ENCODE measurements at places on chromosomes 12 and 14. TPM values are rescaled to one million over a fixed set of nuclear protein-coding genes. Genes with fewer than 3 reads are reported as not detected.

DNA sequence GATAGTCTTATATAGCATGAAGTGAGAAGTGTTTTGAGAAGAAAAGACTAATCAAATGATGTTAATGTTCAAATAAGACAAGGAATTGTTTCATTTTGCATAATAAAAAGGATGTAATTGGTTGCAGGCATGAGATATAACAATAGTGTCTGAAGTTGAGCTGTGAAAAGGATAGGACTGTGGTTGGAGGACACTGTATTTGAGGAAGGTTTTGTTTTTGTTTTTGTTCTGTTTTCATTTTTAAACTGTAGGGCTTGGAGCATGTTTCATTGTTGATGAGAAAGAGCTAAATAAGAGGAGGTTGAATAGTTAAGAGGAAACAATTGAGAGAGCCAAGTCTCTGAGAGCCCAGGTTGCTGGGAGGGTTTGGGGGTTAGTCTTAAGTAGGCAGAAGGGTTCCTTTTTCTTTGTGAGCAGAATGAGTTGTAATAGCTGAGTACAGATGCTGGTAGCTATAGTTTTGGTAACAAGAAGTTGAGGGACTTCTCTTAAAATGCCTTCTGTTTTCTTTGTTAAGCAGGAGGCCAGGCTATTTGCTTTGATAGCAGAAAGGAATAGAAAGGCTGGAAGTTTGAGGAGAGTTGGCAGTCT, 58.4 kb downstream of the CCDC91 start:
- no peak for DNase-seq

GRCh38 chr12:21850419-21850818, 75.9 kb upstream of the KCNJ8 start:
- no peak for DNase-seq

ENO2 gene
- 29.0 TPM for total RNA-seq

NID2 gene
- 35.0 TPM for total RNA-seq

PSMA6 gene
- total RNA-seq = 402 TPM

- no peak for DNase-seq
These were observed 24.6 kb downstream of the DAD1 start for GRCh38 chr14:22564463-22564862.

- no peak for DNase-seq
These were observed 362.9 kb downstream of the EMP1 start for GRCh38 chr12:13559318-13559978.

SDR39U1 gene
- 17.1 TPM for total RNA-seq

DNA sequence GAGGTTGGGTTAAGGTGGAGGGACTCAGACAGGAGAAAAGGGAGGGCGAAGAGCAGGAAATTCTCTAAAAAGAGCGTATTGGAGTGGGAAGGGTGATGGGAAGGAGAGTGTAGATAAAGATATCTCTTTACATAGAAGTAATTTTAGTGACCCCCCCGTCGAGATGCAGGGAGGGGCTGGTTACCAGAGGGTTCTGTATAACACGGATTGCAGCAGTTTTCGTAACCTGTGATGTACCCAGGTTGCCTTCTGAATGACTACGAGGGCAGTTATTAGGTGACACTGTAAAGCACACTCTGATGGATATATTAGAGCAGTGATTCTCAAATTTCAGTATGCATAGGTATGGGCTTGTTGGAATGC, 443 bp downstream of the DNAL1 start:
- DNase-seq = no peak

SLC6A15 gene
- total RNA-seq = 0.39 TPM

- no peak for DNase-seq
These were observed 34.6 kb upstream of the TUBA1C start for GRCh38 chr12:49230176-49230804.

RACGAP1 gene
- 173 TPM for total RNA-seq

Data from RPMI7951 (cell line).